ENCODE measurements at places on chromosomes 3 and 15. TPM values are rescaled to one million over a fixed set of nuclear protein-coding genes. Genes with fewer than 3 reads are reported as not detected.

The RPN1 gene
- 250 TPM for total RNA-seq

The RBMS3 gene
- total RNA-seq: 42.3 TPM

The IL5RA gene
- total RNA-seq: not detected

The ASB14 gene
- total RNA-seq: not detected

The ZPLD1 gene
- not detected for total RNA-seq

The GNAT1 gene
- 0.78 TPM for total RNA-seq

GRCh38 chr3:17160597-17160996, 275.8 kb downstream of the PLCL2 start:
- no peak for DNase-seq

GRCh38 chr3:156443079-156443478, 111.8 kb downstream of the SSR3 start:
- DNase-seq: peak; percentile 81

DNA sequence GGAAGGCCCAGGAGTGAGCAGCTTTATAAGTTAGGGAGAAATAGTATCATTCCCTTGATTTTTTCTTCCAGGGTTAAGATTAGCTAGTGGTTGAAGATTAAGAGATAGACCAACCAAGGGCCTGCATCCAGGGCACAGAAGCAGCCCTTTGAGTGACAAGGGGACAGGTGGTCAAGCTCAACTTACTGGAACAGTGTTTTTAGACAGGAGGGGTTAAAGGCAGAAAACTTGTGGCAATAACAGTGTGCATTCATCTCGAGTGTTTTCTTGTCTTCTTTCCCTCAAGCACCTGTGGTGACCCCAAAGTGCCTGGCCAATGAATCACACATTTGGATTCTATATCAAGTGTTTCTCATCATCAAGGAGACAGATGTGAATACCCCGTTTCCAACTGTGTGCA, 267.5 kb downstream of the PDCD6IP start:
- DNase-seq: no peak

DNA sequence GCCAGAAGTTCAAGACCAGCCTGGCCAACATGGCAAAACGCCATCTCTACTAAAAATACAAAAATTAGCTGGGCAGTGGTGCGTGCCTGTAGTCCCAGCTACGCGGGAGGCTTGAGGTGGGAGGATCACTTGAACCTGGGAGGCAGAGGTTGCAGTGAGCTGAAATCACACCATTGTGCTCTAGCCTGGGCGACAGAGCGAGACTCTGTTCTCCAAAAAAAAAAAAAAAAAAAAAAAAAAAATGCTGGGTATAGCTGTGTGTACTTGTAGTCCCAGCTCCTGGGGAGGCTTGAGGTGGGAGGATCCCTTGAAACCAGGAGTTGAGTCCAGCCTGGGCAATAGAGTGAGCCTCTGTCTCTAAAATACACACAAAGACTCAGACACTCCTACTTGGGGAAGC, 32.0 kb downstream of the PPP1R2 start:
- DNase-seq: no peak

- no peak for DNase-seq
Measured at GRCh38 chr3:38119248-38119544, 17.7 kb downstream of the ACAA1 start.

DNA sequence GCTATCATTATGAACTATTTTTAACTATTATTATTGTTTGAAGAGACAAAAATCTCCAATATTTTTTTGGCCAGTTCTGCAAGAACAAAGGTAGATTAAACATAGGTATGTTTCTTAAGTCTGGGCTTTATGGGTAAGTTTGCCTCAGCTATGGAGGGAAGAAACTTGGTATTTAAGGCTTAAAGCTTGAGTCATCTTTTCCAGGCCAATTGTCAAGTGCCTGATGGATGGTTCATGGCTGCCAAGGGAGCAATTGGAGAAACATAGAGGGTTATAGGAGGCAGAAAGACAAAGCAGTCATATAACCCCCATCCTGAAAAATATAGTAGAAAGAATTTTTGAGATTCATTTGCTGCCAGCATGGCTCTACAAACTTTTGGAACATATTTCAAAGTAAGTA, 7.2 kb upstream of the STAC start:
- DNase-seq: peak; percentile 8

DNA sequence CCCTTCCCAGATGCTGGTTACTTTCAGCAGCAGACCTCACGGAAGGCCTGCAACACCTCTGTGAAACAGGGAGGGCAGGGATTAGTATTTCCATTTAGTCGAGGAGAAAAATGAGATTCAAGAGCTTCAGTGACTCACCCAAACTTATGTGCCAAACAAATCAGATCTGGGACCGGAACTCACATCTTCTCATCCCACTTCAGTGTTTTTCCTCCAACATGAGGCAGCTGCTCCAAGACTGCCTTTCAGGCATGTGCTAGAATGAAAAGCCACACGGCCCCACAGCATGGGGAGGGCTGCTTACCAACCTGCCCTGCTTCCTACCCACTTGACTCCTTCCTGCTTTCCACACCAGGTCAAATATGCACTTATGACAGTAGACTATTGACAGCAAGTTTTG, 129.4 kb upstream of the SLC24A5 start:
- no peak for DNase-seq

DNA sequence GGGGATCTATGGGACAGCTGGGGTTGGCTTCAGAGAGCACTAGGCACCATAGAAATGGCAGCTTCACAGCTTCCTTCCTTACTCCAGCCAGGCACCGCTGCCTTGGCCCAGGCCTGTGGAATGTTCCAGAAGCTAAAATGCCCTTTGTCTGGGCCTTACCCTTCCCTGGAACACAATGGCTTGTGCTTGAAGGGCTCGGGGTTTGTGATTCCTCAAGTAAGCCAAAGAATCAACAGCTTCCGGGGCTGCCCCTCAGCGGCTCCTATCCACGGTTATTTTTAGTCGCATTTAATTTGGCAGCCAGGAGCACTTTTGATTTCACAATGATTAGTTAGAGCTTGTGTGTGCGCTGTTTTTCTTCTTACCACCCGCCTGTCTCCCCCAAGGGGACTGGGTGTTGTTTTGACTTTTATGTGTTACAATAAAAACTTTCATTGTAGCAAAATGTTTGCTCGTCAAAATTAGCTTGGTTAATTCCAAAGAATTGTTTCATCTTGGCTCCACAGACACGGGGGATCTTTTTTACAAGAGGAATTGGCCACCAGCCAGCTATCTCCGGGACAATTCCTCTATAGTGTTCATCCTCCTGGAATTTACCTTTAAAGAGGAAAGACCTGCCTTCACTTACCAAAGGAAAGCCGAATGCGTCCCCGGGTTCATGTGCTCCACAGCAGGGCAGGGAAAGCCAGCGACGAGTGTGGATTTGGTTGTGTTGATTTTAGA, 73.8 kb downstream of the TLE3 start:
- DNase-seq: no peak

DNA sequence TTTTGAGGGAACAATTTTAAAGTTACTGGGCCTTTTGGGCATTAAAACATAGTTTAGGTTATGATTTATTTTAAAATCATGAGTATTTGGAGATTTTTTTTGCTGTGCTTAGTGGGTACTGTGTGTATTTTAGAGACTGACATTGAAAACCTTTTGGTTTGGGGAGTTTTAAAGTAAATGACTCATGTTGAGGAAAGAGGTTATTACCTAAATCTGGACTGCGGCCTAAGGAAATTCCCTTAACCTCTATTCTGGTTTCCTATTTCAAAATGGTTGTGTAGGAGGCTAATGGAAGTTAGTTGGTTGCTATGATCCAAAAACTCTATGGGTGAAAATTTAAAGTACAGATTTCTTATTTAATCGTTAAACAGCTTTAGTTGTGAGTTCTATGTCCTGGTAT, 57.3 kb upstream of the DPH6 start:
- DNase-seq: peak; percentile 36

DNA sequence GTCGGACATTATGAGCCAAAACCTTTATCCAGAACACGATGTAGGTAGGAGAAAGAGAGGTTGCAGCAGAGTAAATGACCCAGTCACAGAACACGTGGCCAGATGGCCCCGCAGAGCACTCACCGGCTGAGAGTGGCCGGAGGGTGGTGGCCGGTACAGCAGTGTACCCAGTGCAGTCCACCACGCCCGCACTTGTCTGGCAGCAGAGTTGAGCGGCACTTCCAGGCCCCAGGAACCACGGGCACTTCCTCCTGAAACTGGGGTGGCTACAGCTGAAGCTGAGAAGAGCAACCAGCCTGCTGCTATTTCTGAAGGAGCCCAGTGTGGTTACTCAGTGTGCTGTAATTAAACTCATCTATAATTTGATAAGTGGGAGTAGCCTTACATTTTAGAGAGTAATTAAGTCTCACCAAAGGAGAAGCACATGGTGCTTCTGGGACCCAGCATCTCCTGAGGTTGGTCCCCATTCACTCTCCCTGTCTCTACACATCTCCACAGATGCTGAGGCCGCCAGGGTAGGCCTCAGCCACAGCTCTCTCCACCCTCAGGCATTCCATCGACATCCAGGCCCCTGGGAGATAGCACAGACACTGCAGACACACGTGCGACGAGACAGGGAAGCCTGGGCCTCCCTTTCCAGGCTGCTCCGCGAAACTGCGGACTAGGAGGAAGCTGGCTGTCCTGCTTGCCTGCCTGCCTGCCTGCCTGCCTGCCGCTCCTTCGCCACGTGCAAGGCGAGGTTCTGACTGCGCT, 49.8 kb downstream of the BDH1 start:
- no peak for DNase-seq

DNA sequence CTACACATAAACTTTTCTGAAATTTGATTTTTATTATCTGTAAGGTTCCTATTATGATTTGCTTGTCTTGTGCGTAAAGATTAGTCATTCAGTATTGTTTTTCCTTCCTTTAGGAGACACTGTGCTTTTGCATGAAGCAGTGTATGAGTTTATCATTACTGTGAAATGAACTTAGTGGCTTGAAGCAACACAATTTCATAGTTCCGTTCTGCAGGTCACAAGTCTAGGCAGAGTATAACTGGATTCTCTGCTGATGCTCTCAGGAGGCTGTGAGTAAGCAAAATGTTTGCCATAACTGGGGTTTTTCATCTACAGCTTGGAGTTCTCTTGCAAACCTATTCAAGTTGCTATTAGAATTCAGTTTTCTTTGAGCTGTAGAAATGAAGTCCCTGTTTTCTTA, 1136.1 kb downstream of the OTOL1 start:
- DNase-seq: no peak

DNA sequence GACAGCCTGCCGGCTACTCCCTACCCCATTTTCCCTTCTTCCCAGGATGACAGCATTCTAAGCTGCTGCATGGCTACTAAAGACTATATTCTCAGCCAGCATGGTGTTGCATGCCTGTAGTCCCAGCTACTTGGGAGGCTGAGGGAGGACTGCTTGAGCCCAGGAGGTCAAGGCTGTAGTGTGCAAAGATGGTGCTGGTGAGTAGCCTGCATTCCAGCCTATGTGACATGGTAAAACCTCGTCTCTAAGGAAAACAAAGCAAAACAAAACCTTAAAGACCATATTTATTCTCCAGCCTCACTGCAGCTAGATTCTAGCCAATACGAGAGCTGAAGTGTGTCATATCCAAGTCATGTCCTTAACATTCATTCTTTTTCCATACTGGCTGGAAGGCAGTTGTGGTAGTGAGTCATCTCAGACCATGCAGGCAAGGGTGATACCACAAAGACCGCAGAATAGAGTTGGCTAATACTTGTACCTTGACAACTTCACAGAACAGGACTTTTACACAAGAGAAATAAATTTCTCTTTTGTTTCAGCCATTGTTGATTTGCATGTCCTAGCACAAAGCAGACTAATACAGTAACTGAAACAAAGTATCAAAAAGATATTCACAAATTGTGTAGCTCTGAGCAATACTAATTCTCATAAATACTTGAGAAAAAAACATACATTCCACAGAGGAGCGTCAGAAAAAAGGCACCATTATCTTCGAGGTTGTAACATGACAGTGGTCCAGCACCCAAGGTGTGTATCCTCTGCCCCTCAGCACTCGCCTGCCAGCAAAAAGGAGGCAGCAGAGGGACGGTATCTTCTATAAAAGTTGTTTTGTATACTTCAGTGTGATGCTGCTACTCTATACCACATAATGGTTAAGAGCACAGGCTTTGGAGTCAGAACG, 14.8 kb downstream of the PBRM1 start:
- DNase-seq: peak; percentile 95

- DNase-seq: no peak
Measured at GRCh38 chr3:13087320-13087990, 14.2 kb upstream of the IQSEC1 start.

- no peak for DNase-seq
Measured at GRCh38 chr3:123054109-123054778, 12.6 kb upstream of the PDIA5 start.

DNA sequence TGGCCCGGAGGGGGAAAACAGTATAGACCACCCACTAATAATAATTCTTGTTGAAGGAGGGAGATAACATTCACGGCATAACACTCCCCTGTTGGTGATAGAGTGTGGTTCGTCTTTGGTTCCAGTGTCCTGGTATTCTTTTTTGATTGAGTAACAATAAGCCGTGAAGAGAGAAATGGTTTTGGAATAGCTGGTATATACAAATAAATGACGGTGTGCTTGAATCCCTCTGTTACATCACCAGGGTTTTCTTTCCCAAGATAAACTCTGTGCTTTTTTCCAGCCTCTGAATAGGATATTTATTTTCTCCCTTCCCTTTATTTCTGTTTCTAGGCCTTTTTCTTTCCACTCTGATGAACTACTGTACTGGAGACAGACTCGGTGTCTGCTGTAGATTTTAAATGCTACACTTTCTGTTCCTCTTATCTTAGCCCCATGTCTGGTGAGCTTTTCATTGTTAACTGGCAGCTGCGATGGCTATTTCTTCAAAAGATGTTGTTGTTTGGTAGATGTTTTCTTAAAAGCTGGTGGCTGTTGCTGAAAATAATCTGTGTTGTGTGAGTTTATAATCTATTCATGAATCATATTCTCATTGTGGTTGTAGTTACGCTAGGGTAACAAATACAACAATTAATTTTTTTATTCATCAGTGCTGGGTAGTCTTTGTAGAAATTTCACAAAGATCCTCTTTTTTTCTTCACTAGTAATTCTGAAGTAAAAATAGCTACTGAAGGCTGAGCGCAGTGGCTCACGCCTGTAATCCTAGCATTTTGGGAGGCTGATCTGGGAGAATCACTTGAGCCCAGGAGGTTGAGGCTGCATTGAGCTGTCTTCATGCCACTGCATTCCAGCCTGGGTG, 15.5 kb upstream of the SCAANT1 start:
- DNase-seq: no peak

DNA sequence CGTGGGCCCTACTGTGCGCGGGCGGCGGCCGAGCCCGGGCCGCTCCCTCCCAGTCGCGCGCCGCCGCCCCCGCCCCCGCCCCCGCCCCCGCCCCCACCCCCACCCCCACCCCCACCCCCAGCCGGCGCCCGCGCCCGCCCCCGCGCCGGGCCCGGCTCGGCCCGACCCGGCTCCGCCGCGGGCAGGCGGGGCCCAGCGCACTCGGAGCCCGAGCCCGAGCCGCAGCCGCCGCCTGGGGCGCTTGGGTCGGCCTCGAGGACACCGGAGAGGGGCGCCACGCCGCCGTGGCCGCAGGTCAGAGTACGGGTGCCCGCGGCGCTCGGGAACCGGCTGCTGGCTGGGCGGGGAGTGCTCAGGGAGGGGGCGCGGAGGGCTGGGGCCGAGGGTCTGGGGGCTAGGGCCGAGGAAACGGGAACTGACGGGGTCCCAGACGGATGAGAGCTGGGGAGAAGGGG, 1.1 kb upstream of the PPARG start:
- DNase-seq: no peak

- DNase-seq: no peak
Measured at GRCh38 chr3:36965440-36965839, 20.6 kb upstream of the TRANK1 start.
